Vagina (tissue), 2 donors: ENCODE measurements at places on chromosomes 4 and X.

GRCh38 chr4:36317721-36318120, 36.3 kb downstream of the DTHD1 start:
- DNase-seq: no peak

DNA sequence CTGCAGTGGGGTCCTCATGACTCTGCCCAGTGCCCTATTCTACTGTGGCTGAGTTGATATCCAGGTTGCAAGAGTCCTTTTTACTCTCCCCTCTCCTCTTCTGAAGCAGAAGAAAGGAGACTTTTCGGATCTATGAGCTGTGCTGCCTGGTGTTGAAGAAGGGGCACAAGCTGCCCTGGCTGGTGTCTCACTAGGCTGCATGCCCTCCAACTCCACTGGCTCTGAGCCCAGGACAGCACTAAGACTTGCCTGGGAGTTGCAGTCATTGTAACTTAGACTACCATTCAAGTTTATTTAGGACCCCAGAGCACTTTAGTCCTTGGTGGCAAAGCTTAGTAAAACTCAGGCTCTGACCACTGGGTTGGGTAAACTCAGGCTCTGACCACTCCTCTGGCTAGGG, 89.4 kb downstream of the GABRB1 start:
- no peak for DNase-seq

GRCh38 chr4:110630688-110631402, 8.0 kb upstream of the PITX2 start:
- no peak for DNase-seq

DNA sequence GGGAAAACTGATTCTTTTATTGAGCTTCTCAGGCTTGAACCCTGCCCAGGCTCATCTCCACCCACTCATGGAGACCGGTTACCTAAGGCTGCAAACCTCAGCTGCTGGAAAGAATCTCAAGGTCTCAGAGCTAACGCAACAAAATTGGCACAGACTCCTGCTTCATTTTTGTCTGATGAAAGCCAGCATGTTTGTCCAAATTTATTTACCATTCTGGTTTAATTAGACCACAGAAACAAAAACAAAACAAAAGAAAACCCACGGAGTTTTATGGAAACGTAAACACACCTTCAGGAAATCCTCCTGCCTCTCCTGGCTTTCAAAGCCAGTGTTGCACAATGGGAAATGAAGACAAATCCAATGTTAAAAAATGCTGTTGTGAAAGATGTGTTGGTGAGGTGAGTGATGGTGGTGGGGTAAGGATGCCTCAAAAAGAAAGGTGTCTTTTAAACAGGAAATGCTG, 56.4 kb upstream of the PDLIM3 start:
- DNase-seq: no peak

DNA sequence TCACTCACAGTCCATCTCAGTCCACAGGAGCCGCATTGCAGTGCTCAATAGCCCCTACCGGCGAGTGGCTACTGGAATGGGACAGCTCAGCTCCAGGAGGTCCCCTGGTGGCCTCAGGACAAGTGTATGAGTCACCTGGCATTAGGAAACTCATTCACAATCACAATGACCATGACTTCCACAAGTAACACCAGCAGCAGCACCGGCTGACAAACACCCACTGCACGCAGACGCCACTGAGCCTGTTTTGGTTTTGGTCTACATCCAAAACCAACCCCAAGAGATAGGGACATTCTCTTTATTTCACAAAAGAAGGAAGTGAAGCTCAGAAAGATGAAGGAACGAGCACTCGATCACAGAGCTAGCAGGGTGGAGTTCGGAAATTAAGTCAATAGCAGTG, 8.1 kb downstream of the JAKMIP1 start:
- no peak for DNase-seq

- DNase-seq: no peak
These were observed 737 bp downstream of the NELFA start for GRCh38 chr4:2007804-2008670.

DNA sequence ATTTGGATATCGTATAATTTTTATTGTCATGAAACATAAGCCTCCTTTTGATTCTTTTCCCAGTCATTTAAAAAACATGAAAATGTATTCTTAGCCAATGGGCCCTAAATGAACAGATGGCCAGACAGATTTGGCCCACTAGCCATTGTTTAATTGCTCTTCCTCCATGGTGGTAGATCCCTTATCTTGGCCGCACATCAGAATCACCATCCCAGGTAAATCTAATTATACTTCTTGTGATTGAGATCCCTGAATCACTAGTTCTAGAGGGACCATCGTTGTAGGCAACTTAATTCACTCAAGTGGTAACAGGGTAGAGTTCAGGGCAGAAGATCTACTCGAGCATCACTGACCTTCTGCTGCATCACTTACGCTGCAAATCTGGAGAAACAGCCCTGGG, 24.1 kb upstream of the VCX3A start:
- DNase-seq: no peak

GRCh38 chr4:155559915-155560314, 106.7 kb upstream of the GUCY1A1 start:
- DNase-seq: no peak

GRCh38 chr4:177879851-177880250, 437.6 kb upstream of the AGA start:
- DNase-seq: no peak

DNA sequence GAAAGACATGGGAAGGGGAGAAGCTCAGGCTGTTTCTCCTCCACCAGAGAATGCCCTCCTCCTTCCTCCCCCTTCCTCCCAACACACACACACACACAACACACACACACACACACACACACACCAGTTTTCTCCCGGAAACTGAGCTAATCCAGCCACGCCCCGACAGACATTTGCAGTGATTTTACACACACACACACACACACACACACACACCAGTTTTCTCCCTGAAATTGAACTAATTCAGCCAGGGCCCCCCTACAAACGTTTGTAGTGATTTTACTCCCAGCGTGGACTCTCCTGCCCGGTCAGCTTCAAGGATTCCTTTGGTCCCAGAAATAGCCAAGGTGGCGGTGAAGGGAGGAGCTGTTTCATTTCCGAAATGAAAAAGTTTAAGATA, 32.9 kb upstream of the STX18 start:
- DNase-seq: no peak

GRCh38 chr4:173527103-173527891, 2.7 kb downstream of the HAND2 start:
- DNase-seq: no peak

DNA sequence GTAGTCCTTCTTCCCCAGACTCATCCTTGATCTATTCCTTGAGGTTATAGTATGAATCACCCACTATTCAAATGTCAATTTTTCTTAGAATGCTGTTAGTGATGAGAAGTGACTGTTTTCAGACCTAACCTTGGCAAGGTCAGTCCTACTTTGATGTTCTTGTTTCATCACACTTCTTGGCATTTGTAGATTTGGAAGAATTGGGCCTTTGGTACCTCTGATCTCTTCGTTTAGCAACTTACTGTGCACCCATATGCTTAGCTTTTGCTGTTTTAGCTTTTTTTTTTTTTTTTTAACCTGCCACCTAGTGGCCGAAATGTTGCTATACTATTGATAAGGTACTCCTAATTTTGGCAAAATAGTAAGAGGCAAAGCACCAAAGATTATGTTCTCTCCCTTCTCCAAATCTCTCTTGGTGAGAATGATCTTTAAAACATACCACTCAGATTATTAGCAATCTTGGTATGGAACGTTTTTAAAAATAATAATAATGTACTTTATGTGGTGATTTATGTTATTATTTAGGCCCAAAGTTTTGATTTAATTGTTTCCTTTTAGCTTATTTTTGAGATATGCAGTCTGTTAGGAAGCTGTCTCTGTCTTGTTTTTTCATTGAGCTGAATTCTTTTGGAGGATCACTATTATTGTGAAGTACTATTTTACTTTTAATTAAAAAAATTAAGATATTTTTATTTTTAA, 16.6 kb downstream of the DCK start:
- no peak for DNase-seq

- DNase-seq: no peak
These were observed 987 bp downstream of the FREM3 start for GRCh38 chr4:143699331-143700045.

DNA sequence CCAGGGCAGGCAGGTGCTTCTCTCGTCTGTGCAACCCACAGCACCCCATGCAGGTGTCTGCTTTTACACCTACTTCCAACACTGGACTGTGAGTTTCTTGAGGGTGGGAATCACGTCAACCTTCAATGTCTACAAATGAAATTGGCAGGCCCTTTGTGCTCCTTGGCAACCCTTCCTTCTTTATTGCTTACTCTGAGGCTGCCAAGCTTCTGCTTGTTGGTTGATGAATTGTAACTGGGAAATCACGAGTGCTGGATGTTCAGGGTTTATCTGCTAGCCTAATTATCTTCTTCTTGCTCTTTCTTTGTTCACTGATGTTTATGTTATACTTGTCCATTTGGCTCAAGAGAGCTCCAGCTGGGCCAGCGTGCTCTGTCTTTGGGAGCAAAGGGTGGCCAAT, 2.5 kb upstream of the DGAT2L6 start:
- DNase-seq: no peak

DNA sequence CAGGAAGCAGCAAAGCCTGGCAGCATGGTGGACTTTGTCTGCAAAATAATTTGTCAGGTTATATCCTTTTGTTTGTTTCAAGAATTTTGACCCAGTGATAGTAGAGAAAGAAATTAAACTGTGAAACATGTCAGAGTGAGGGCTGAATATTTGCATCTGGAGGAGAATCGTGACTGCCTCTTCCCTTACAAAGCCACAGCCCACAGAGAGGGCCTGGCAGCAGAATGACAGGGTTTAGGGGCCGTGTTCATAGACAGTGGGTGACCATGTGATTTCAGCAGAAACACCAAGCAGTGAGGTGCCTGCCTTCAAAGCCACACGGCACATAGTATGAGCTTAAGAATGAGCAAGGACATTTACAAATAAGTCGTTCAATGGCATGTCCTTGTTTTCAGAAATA, 24.4 kb upstream of the PLAC8 start:
- DNase-seq: no peak

DNA sequence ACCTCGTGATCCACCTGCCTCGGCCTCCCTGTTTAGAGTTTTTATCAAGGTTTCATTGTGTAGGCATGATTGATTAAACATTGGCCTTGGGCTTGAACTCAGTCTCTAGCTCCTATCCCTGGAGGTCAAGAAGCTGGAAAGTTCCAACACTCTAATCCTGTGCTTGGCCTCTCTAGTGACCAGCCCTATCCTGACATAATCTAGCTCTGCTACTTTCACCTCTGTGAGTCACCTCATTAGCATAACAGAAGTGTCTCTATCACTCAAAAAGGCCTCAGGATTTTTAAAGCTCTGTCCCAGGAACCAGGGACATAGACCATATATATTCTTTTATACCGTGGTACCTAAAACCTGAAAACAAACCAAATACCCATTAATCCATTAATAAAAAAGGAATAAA, 377.5 kb downstream of the CENPC start:
- DNase-seq: no peak

DNA sequence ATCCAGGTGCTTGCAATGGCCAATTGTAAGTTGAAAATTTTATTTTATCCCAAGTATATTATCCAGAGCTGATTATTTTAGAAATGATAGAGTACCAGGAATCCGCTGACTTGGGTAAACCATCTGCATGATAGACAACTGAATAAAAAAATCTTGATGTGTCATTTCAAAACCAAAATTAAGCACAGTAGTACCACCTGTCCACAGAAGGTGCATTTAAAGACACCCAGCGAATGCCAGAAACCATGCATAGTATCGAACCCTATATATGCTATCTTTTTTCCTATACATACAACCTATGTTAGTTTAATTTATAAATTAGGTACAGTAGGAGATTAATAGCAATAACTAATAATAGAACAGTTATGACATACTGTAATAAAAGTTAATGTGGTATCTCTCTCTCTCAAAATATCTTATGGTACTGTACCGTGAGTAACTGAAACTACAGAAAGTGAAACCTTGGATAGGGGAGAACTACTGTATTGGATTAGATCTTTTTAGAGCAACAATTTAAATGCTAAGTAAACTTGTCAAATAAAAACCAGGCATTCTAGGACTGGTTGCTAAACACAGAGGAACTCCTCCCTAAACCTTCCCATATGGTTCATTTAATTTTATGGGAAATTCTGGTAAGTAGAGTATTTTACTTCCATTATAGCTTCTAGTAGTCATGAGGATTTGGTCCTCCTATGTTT, 6.2 kb downstream of the NEIL3 start:
- DNase-seq: no peak

DNA sequence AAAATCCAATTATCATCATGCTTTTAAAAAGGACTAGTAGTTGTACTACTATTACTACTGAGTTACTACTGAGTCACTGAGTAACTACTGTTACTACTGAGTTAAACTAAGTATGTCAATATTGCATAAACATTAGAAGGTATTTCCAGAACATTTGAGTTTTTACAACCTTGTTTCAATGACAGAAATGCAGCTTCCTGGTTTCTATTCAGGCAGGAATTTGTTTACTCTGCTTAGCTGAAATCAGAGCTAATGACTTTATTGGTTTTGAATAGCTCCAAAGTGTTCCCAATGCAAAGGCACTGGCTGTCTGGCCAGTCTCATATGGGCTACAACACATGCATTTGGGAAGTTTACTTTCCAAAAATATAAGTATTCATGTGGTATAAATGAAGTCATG, 12.0 kb downstream of the RPS6KA6 start:
- no peak for DNase-seq

DNA sequence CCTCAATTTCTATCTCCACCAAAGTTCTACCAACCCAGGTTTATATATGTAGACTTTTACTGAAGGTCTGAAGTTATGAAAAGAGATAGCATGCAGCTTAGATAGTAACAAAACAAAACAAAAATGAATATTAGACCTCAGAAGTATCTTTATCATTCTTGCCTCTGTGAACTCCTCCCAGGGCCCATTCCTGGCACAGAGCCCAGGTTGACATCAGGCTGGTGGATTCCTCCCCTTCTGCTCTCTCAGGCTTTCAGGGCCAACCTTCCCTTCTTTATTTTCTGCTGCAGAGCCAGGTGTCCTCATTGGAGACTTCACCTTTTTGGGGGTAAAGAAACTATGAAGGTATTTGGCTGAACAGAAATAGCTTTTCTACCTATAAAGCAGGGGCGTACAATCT, 112.8 kb upstream of the PITX2 start:
- no peak for DNase-seq

DNA sequence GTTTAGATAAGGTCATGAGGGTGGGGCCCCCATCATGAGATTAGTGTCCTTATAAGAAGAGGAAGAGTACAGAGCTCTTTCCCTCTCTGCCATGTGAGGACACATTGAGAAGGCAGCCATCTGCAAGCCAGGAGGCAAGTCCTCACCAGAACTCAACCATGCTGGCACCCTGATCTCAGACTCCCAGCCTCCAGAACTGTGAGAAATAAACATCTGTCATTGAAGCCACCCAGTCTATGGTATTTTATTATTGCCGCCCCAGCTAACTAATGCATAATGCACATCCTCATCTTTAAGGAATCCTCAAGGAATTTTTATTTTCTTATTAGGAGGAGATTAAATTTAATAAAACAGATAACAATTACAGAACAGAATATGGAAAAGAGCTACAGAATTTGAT, 16.7 kb upstream of the EXOSC9 start:
- no peak for DNase-seq

- DNase-seq: no peak
These were observed 29.2 kb downstream of the NLGN4X start for GRCh38 chrX:6199486-6199885.

GRCh38 chr4:87838890-87839591, 6.3 kb downstream of the MEPE start:
- DNase-seq: no peak
